ENCODE measurements at places on chromosomes 5 and 9.
A peak's percentile ranks its signal among the peaks of the same experiment; 100 is the strongest.

DNA sequence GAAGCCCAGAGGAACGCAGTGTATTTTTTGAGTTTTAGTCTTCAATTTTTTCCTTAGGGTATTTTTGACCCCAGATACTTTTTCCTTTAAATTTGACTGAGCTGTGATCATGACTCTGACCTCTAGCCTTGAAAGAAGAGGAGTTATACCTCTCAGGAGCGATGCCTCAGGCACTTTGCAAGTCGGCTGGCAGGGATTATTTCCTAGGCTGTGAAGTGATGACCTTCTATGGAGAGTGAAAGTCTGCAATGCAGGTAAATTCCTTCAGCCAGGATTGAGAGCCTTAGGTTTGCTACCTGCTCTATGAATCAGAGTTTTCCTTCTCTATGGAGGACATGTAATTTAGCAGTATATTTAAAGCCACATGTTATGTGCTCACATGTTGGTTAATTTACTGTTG, 10.8 kb upstream of the NUDT12 start:
- DNase-seq = no peak

DNA sequence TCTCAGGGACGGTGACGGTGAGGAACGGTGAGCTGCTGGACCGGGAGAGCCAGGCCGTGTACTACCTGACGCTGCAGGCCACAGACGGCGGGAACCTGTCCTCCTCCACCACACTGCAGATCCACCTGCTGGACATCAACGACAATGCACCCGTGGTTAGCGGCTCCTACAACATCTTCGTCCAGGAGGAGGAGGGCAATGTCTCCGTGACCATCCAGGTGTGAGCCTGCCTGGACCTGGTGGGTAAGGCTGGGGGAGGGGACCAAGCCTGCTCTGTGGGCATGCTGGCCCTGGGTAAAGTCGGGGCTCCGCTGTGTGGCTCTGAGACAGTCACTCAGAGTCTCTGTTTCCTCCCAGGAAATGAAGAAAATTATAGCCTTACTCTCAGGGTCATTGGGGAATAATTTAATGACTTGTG, 29.3 kb downstream of the CDHR2 start:
- DNase-seq = peak; percentile 37

DNA sequence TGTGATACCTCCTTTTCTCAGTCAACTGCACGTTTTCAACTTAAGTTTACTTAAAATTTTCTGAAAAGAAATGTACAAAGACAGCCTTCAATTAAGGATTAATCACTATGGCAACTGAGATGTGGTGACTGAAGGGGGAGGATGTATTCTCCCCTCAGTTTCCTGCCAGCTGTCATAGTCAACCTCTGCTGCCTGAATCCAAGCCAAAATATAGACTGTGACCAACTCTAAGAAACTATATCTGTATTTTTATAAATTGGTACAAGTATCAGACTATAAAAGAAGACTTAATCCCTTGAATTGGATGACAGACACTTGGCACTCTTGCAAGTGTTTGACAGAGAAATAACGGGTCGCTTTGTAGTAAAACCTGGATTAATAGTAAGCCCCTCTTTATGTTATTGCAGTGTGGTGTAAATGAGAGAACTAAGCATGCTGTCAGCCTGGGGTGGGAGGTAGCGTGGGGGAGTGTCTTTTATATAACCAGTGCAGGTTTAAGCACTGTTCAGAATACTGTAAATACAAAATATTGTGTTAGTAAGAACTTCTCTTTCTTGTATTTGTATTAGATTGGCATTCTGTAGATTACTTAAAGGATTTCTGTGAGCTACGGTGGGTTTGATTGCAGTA, 106.4 kb downstream of the ERCC6L2 start:
- no peak for DNase-seq

GRCh38 chr9:99834474-99834873, 12.8 kb downstream of the NR4A3 start:
- no peak for DNase-seq

DNA sequence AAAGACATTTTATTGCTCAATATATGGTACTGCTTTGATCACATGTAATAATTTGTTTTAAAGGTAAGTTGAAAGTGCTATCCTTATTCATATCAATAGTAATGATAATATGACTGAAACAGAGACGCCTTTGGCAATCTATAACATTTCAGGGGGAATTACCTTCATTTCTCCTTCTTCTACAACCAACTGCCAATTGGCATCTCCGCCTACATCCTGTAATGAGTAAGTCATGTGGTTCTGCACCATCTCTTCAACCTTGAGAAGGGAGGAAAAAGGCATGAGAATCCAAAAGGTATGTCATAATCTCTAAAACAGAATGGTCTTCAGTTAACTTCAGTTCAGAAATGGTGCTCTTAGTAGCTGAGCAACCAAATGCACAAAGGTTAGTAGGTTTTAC, 52.4 kb downstream of the HMGCR start:
- DNase-seq = no peak

DNA sequence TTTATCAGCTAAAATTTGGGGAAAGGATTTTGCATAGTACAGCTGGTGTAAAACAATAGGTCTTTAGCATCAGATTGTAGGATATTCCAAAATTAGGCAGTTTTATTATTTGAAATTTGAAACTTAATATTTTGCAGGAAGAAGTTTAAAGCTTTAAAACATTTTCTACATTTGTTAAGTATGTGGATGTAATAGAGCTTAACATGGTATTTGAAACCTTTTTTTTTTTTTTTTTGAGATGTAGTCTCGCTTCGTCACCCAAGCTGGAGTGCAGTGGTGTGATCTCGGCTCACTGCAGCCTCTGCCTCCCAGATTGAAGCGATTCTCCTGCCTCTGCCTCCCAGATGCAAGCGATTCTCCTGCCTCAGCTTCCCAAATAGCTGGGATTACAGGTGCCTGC, 2.9 kb downstream of the DENND4C start:
- no peak for DNase-seq

- DNase-seq = no peak
These were observed 31.2 kb downstream of the PRDM6 start for GRCh38 chr5:123120197-123120596.

DNA sequence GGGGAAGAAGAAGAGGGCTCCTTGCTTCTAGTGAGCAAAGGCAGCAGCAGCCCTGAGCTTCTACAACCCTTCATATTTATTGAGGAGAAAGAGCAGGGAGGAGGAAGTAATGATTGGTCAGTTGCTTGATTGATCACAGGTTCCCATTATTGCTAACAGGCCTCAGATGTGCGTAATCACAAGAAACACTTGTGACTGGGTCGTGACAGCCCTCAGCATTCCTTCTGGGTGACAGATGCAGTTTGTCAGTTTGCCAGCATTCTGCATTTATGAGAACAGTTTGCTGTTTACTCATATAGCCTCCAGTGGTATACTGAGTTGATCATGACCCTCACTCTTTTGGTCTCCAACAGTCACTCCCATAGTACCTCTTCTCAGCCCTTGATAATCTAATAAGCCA, 111.5 kb upstream of the TNC start:
- no peak for DNase-seq

GRCh38 chr5:181050016-181050415, 9.9 kb downstream of the BTNL9 start:
- no peak for DNase-seq

- no peak for DNase-seq
These were observed 112.5 kb upstream of the EMB start for GRCh38 chr5:50553560-50553984.

GRCh38 chr9:33236571-33236970, 3.4 kb upstream of the SPINK4 start:
- DNase-seq = no peak

GRCh38 chr5:14954616-14955343, 83.2 kb upstream of the ANKH start:
- DNase-seq = peak; percentile 42

DNA sequence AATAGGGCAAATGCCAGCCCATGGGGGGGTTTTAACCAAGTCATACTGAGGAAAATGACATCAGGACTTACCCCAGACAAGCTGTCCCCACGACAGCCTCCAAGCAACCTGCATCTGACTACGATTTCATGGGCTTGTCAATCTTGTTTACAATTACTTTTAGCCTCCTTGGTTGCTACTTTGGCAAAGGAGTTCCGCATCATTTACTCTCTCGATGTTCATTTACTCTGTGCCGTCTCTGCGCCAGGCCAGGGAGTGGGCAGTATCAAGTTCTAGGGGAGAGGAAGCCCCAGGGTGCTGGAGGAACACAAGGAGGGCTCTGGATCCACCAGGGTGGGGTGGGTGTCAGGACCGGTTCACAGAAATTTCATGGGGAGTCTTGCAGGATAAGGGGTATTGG, 23.9 kb downstream of the PTPN3 start:
- DNase-seq = no peak

DNA sequence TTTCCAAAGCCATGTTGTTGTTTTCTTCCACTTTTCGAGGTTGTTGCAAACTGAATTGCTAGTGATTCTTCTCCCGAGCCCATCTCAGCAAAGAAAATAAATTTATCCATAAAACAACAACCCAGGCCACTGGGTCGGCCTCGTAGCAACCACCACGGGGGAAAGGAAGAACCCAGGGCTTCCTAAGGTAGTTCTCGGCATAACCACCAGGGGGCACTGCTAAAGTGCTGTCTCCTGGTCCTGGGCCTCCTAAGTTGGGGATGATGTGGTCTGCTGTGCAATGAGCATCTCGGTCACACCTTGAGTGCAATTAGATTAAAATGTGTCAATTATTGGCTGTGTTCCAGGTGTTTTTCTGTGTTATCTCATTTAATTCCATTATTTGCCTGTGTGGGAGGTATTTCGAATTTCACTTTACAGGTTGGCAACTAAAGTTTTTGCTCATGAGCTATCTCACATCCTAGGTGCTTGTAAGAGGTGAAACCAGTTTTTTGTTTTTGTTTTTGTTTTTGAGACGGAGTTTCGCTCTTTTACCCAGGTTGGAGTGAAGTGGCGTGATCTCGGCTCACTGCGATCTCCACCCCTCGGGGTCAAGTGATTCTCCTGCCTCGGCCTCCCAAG, 102.8 kb upstream of the DAP start:
- DNase-seq = peak; percentile 55

GRCh38 chr9:7579351-7579750, 220.2 kb downstream of the DMAC1 start:
- DNase-seq = no peak

DNA sequence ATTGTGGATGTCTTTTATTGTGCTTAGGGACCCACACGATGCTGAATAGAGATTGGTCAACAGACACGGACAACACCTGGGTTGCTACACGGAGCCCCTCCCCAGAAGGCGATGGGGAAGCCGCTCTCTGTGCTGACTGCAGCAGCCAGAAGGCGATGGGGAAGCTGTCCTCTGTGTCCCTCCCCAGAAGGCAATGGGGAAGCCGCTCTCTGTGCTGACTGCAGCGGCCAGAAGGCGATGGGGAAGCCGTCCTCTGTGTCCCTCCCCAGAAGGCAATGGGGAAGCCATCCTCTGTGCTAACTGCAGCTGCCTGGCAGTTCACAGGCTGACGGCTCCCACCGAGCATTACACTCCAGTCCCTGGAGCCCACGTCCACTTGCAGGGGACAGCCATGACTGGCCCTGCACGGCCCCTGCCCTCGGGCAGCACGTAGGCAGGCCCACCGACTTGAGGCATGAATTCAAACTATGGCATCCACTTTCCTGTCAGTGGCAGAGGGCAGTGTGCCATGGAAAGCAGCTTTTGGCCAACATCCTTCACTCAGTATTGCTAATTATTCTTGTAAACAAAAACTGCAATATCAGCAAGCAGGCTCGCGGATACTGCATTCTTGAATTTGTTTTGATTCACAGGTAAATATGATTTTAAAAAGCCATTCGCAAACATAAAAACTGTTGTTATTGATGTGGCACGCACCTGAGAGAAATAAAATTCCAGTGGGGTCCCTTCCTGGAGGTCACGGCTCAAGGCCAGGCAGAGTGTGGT, 48.1 kb upstream of the CLPTM1L start:
- DNase-seq = no peak

GRCh38 chr5:172798422-172799215, 27.6 kb upstream of the DUSP1 start:
- peak; percentile 87 for DNase-seq

DNA sequence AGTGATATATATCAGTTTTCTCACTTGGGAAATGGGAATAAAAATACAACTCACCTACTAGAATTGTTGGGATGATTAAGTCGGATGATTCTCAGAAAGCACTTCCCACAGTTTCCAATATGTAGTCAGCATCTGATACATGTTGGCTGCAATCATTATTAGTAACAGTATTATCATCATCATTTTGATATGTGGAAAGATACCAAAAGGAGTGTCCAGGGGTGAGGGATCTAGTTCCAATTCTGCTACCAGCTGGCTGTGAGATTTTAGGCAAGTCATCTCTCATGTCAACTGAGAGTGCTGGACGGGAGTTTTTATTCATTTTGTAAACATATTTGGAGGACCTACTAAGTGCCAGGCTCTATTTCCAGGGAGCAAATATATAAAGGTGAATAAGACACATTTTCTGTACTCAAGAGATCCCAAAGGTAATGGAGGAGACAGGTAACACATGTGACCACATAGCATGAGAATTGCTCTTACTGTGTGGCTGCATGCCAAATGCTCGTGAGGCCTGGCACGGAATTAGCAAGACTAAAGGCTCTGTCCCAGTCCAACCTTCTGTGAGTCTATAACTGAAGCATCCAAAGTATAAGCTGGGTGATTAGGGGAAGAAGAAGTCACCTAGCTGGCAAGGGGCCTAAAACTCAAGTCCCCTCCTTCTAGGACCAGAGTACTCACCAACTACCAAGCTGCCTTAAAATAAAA, 83.0 kb downstream of the GRIA1 start:
- DNase-seq = no peak

DNA sequence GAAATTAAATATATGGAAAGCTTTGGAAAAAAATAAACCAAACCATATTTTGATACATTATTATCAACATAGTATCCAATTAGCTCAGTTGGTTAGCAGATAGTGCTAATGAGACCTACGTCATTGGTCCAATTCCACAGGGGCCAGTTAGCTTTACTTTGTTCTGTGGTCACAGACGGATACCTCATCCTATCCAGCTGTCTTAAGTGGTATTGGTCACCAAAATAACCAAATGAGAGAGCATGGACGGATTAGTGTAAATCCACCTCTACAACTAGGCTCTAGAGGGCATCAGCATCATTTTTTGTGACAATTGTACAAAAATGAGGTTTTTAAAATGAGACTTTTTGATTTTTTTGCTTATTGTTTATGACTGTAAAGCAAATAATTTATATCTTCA, 364.2 kb downstream of the KIAA0825 start:
- no peak for DNase-seq

GRCh38 chr9:129334105-129334935, 156.3 kb upstream of the IER5L start:
- peak; percentile 98 for DNase-seq

DNA sequence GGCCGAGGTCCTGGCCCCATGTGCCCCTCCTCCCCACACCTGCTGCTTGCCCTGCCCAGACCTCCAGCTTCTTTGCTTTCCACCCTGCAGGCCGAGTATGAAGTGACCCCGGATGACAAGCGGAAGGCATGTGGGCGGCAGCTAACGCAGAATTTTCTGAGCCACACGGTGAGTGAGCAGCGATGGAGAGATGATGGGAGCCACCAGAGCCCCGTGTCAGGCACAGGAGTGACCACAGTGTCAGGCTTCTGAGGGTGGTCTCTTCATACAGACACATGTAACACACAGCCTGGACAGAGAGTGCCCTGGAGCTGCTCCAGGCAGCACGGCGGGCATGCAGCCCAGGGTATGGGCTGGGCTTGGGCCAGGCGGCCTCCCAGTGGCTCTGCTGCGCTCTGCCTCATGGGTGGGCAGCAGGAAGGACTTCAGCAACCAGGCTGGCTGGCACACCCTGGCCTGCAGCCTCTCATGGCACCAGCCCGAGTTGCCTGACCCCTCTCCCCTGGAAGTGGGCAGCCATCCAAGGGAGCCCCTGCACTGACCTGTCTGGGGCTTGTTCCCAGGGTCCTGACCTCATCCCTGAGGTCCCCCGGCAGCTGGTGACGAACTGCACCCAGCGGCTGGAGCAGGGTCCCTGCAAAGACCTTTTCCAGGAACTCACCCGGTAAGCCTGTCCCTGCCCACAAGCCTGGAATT, 5.8 kb downstream of the GRK6 start:
- DNase-seq = no peak
